ENCODE measurements at places on chromosomes 2 and 18.

DNA sequence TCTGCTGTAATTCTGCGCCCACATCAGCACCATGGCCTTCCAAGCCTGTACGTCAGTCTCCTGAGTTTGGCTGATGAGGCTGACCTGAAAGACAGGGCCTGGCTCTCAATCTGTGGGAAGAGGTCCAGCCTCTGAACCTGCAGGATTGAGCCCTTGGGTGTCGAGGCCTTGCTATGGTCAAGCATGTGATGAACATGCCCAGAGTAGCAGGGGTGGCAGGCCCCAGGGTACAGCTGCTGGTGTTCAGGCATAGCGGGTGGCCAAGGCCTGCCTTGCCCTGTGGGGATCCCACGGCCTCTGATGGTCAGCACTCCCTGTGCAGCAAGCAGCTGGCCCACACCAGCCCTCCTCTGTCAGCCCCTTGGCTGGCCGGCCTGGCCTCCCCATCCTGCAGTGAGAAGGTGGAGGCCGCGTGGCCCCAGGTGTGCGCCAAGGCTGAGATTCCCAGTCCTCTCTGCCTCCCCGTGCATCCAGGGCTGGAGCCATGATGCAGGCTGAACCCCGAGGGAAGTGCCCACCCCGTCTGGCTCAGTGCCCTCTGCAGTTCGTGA is 298.4 kb downstream of the NDUFA10 start:
- no peak for DNase-seq

GRCh38 chr2:240966906-240967680 is 31.3 kb upstream of the SNED1 start:
- DNase-seq, result no peak

DNA sequence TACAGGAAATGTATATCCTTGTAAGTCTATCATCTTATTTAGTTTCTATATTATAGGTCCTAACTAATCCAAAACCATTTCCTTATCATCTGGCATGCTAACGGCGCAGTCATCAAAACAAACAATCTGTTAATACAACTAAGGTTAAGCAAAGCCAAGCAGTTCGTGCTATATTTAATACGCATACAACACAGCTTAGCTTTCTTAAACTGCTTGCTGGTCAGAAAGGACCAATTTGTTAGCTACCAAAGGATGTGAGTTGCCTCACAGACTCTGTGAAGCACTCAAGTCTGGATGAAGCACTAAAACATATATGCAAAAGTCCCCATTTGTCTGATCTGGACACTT is 67.0 kb downstream of the ZEB2 start:
- no peak for DNase-seq

GRCh38 chr2:138223319-138223718 is 259.0 kb downstream of the HNMT start:
- DNase-seq, result peak; percentile 64

DNA sequence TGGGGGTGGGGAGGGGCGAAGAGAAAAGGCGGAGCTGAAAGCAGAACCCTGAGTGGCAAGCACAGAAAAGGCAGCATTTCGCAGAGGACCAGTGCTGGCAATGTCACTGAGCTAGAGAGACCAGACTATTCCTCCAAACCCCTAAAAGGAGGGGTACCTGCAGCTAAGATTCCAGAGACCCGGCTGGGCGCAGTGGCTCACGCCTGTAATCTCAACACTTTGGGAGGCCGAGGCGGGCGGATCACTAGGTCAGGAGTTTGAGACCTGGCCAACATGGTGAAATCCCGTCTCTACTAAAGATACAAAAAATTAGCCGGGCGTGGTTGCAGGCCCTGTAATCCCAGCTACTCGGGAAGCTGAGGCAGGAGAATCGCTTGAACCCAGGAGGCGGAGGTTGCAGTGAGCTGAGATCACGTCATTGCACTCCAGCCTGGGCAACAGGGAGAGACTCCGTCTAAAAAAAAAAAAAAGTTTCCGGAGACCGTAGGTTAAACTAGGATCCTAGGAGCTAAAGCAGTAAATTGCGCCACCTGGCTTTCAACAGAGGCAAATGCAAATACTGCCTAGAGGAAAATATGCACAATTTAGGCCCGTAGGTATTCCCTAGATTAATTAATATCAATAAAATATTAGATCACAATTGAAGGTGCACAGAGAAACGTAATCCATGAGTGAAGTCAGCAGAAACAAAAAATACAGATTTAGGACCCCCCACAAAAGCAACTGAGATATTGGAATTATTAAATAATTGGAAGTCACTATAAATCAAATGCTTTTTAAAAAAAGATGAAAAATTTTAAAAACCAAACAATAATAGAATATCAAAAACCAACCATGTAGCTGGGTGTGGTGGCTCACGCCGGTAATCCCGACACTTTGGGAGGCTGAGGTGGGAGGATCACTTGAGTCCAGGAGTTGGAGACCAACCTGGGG is 4.9 kb downstream of the UCN start:
- peak; percentile 75 for DNase-seq

DNA sequence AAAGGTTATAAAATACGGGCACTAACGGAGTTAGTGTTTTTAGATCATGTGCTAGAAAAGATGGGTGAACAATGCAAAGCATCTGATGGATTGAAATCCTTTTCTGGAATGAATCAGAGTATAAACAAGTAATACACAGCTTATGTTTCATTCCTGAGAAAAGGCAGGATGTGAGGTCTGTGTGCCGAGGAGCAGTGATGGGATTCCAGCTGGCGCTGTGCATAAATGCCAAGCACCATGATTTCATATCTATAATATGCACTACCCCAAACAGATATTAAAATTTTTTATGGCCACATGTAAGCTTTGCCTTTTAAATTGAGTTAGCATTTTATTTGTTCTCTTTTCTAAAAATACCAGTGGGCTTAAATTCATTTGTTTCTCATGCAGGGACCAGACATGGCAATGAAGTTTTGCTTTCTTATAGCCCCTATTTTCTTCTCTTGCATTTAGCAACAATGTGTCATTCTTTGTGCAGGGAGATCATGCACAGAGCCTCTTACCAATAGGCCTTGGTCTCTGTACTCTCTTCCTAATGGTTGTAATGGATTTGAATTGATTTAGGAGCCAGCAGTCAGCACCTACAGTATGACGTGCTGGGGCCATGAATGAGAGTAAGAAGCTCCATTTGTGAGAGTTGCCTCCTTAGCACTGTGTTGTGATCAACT is 323.9 kb downstream of the SLC8A1 start:
- no peak for DNase-seq

DNA sequence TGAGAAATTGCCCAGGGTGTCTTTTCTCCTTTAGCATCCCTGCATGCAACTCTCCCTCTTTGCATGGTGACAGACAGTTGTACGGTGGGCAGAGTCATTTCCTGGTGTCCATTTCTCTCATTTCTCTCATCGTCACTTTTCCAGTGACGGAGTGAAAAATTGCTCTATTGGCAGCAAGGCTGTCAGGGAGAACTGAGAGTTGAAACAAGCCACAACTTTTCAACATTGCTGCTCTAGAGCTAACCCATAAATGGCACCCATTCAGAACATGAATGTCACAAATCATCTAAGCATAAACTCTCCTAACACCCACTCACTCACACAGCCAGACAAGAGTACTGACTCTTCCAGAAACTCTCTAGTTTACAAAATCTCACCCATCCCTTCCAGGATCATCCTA is 55.7 kb downstream of the ZC3H8 start:
- no peak for DNase-seq

GRCh38 chr18:64097497-64097896 is 51.4 kb downstream of the LINC00305 start:
- DNase-seq, result no peak

DNA sequence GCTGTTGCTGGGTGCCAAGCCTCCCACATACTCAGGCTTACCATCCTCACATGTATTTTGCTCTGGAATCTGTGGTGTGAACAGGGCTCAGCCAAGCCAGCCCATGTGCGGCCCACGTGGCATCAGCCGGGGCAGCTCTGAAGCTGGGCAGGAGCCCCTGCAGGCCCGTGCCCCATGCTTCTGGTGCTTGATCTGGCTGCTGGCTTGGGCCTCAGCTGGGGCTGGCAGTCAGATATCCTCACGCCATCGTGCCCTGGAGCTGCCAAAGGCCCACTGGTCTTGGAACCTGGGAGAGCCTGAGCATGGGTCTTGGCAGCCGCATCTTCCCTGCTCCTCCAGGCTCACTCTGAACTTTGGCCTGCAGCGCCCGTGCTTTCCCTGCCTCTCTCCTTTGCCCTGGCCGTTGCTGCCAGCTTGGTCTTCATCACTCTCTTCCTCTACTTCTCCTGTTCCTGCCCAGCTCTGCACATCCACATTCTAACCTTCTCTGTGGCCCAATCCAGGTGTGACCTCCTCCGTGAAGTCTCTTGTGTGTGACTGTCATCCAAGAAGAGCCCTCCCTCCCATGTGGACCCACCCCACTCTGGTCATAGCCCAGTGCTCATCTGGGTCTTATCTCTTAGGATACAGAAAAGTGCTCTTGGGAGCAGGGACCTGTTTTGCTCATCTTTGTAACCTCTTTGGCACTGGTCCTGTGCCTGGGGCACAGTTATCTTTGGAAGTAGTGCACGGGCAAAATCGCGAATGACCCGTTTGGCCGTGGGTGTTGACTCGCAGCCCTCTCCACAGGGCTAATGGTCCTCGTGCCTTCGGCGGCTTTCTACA is 116.1 kb downstream of the RNF144A start:
- no peak for DNase-seq

GRCh38 chr18:59298871-59299270 is 19.6 kb downstream of the CPLX4 start:
- DNase-seq, result no peak

DNA sequence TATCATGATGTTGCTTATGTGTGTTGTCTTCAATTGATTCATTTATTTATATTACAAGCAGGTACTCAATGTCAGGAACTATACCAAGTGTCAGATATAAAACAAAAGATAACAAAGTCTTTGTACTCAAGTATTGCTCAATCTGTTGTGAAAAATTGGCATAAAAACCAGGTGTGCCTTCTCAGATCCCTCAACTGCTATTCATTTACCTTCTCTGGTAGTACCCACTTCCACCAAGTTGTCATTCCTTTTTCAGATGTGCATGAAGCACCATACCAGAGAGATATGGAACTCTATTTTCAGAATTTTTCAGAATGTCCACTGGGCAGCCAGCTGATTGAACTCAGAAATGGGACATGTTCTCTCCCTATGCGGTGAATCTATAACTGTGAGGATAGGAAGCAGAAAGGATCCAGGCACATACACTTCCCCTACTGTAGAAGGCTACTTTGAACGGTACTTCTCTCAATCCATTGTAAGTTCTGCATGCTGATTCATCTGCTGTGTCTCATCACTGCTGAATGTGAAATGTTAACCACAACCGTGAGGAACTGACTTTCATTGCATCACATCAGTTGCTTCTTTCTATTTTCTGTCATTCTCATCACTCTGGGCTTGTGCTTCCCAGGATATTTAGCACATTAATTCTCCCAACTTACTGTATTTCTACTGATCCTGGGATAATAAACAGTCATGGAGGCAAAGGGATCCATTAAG is 1621.3 kb downstream of the SUCLG1 start:
- peak; percentile 85 for DNase-seq

DNA sequence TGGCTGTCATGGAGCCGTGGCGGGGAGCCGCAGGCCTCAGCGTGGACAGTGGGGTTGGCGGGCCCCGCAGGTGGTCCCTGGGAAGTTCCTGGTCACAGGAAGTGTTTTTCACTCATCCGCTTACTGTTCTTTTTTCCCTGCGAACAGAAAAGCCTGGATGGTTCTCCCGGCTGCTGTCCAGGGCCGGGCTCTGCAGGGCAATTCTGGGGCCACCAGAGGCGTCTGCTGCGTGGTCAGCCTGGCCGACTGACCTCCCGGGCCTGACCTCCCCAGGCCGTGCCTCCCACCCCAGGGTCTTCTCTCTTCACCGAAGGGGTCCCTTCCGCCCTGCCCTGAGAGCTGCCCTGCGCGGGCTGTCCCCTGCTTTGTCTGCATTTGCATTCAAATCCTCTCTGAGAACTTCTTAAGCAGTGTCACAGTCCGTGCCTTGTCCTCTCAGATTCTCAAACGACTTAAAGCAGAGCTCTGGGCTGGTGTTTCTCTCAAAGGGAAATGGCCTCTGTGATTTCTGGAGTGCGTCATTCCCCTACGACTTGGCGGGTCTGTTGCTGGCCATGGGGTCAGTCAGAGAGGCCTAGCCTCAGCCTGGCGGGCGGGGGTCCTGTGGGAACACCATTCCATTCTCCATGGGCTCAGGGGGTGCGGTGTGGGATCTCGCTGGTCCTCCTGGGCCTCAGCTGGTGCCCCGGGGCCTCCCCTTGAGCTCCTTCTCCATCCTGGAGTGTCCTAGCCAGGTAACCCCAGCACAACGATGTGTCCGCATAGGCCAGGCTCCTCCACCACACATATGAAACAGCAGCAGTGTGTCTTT is 38.3 kb downstream of the KLHL29 start:
- no peak for DNase-seq

DNA sequence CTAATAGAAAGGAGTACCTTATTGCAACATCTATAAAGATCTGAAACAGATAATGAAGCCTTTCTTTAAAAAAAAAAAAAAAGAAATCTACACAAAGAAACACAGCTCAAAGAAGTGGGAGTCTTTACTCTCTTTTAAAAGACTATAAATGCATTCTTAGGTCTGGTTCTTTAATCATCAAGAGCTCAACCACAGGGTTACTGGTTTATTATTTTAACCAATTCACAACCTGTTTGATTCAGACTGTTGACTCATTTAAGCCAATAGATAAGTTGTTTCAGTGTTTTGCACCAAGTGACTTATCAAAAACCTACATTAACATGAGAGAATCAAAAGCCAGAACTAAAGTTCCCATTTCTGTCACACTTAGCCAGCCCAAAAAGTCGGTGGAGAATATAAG is 93.1 kb downstream of the TCF4 start:
- no peak for DNase-seq

GRCh38 chr2:138276339-138276738 is 225.2 kb upstream of the SPOPL start:
- peak; percentile 32 for DNase-seq

DNA sequence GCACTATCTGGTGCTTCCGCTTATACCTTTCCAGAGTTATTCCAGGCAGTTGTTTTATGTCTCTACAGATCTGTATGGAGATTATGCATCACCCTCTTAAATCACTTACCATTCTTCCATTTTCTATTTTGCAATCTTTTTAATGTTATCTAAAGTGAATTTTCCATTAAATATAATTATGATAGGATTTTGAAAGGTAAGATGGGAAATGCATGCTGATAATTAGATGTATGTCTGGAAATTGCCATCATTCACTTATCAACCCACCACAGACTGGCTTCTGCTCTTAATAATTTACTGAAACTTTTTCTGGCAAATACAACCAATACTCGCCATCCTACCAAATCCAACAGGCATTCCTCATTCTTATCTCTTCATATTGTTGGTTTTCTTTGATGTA is 227.4 kb upstream of the MC4R start:
- no peak for DNase-seq

DNA sequence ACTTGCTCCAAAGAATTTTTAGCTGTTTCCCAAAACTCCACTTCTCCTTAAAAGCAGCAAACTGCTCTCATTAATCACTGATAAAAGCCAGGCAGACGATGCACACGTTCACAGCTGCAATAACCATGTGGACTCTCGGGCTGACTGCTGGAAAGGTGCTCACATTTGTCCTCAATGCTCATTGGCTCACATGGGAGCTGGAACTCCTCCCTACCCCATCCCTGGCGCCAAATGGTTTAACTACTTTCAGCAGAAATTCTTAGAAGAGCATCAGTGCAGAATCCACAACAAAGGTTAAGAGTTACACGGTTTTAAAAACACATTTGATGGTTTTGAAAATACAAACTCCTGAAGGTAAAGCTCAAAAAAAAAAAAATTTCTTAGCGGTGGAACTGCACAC is 117.1 kb downstream of the NOL10 start:
- DNase-seq, result no peak

GRCh38 chr2:205712508-205712907 is 30.2 kb downstream of the NRP2 start:
- DNase-seq, result peak; percentile 70

- DNase-seq, result peak; percentile 11
These were observed 935.6 kb upstream of the FANCL start for GRCh38 chr2:59176737-59177136.

Data from bronchial epithelial cell (primary cell).